ENCODE measurements at places on chromosomes 2 and 18.

GRCh38 chr2:109087055-109087663, 41.8 kb upstream of the SH3RF3 start:
- DNase-seq: no peak

- DNase-seq: no peak
Measured at GRCh38 chr18:12990641-12990966, 558 bp upstream of the CEP192 start.

- peak; percentile 43 for DNase-seq
Measured at GRCh38 chr2:219178377-219179175, 501 bp downstream of the RETREG2 start.

- no peak for DNase-seq
Measured at GRCh38 chr2:19536136-19536535, 177.7 kb upstream of the OSR1 start.

- DNase-seq: no peak
Measured at GRCh38 chr2:127783101-127783500, 27.9 kb downstream of the WDR33 start.

GRCh38 chr2:132701810-132702209, 31.8 kb upstream of the LYPD1 start:
- DNase-seq: no peak

DNA sequence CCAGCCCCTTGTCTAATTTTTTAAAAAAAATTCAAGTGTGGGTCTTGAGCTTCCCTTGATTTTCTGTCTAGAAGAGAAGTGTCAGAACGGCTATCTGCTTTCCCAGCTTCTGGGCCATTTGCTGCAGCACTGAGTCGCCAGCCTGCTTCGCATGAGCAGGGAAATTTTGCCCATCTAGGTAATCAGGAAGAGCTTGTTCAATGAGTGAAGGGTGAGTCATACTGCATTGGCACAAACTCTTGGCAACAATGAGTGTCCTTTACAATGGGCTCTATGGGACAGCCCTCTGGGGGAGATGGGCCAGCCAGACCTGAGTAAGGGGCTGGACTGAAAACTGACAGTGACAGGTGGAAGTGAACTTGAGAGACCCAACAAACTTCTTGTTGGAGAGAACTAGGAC, 2.4 kb upstream of the RNF144A start:
- DNase-seq: no peak

GRCh38 chr2:85840091-85840490, 48.7 kb downstream of the ST3GAL5 start:
- peak; percentile 38 for DNase-seq

DNA sequence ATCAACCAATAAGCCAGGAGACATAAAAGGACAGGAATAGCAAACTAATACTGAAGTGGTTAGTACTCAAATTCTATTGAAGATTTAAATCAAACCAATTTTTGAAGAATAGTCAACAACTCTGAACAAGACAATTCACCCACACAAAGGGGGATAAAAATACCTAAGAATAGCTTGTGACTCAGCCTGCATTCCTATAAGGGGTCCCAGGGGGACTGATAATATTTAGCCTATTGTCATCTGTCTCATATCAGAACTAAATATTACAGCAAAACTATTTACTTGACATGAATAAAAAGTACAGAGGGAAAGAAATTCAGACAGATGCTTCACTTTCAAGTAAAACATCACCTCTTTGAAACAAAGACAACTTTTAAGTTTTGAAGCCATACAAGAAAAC, 7.7 kb downstream of the ITSN2 start:
- no peak for DNase-seq

GRCh38 chr2:114046373-114046772, 156.5 kb downstream of the ACTR3 start:
- DNase-seq: no peak

DNA sequence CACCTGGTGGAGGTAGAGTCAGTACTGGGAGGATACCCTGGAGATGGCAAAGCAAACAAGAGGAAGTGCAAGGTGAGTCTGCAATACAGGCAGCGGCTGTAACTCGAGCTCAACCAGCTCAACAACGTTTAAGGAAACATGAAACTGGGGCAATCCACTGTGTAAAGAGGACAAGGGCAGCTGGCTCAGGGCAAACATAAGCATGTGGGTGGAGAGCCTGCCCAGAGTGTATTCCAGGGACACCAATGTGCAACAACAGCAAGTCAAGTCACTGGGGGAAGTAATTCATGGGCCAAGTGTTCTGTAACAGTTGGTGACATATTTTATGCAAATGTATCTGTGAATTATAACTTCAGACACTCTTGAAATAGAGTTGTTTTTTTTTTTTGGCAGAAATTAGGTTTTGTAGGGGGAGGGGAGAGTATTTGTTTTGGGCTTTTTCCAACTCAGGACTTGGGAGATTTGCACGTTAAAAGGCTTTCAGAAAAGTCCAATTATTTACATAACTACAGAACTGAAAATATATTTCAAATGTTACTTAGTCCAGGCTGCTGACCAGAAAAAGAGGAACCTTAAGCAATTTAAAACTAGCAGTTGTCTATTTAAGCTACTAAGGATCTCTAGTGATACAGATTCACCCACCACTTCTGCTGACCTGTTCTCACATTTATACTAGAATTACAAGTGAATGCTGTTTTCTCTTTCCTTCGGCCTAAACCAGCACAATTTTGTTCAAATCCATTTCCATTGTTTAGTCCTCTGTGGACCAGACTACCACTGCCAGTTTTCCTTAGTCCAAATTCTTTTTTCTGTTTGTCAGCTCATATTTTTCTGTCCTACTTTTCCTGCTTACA, 18.6 kb downstream of the NRXN1 start:
- no peak for DNase-seq

DNA sequence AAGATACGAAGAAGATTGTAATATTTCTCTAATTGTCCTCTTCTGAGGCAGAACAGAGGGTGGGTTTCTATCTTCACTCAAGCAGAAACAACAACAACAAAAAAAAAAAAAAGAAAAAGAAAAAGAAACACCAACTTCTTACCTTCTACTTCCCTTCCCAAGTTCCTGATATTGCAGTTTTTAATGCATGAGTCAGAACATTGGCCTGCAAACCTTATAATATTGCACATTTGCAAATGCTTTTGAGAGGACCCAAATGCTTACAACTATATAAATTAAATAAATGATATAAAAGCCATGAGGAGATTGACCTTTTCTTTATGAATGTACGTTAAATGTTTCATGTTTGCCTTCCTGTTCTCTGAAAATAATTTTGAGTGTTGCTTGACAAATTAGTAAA, 37.3 kb downstream of the PAX3 start:
- DNase-seq: no peak

GRCh38 chr18:78213361-78213994, 766.1 kb upstream of the SALL3 start:
- DNase-seq: no peak

DNA sequence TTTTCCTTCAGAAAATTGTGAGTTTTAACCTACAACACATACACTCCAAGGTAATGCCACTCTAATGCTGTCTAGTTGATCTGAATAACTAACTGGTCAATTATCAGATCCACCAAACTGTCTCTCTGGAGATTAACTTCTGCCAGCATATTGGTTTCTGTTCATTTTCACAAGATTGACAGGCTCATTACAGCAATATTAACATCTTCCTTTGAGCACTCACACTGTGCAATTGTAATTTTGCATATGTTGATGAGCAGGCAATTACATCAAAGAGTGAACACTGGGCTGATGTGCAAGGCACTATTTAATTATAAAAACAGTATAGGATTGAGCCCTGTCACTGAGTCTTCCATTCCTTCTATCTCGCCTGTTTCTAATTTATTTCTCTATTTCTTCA, 197.3 kb downstream of the SLC8A1 start:
- no peak for DNase-seq

DNA sequence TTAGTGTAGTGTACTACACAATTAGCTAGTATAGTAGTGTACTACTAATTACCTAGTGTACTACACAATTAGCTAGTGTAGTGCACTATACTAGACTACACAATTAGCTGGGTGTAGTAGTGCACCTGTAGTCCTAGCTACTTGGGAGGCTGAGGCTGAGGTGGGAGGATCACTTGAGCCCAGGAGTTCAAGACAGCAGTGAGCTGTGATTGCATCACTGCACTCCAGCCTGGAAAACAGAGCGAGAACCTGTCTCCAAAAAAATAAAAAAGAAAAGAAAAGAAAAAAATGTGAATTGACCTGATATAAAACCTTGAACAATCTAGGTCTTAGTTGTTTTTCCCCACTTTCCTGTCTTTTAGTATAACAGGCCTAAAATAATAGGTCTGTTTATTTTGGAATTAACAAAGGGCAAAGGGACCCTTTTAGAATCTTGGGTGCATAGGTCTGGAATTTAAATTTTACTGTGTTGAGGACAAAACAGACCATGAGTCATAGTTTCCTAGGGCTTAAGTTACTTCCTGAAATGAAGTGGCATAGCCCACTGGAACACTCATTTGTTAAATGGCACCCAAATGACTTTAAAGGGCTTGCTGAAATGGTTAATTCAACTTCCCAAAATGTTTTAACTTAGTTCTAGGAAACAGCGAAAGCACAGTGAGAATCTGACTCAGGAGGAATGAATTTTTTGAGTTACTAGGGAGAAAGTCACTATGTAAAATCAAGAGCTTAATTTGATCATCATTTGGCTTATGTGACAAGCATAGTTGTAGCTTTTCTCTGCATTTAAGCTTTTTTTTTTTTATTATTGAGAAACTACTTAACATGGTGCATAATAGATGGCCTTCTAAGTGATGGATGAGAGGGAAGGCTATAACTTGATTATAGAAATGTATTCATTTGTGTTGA, 50.7 kb upstream of the ARL5A start:
- no peak for DNase-seq

- DNase-seq: no peak
Measured at GRCh38 chr18:68484241-68484640, 230.7 kb downstream of the TMX3 start.

GRCh38 chr2:171923206-171923605, 945 bp downstream of the HAT1 start:
- no peak for DNase-seq

GRCh38 chr2:173751245-173751975, 213.8 kb downstream of the SP3 start:
- no peak for DNase-seq

- DNase-seq: no peak
Measured at GRCh38 chr2:34549710-34550345, 950.7 kb upstream of the FAM98A start.

GRCh38 chr2:190879474-190880377, 895 bp upstream of the GLS start:
- peak; percentile 16 for DNase-seq

DNA sequence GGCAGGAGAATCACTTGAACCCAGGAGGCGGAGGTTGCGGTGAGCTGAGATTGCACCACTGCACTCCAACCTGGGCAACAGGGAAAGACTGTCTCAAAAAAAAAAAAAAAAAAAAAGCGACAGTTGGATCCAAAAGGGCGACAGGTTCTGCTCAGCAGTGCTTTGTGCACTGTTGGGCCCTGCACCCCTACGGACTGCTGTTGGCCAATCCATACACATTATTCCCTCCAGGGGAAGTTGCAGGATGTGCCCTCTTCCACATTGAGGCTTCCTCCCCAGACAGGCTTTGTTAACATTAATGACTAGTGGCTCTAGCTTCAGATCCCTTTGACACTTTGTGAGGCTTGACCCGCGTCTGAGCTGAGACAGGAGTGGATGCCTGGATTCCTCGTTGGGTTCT, 9.4 kb downstream of the NT5DC4 start:
- no peak for DNase-seq

- no peak for DNase-seq
Measured at GRCh38 chr18:13572721-13573120, 153.6 kb downstream of the FAM210A start.

- no peak for DNase-seq
Measured at GRCh38 chr18:11844436-11844835, 6.8 kb upstream of the CHMP1B start.

- DNase-seq: no peak
Measured at GRCh38 chr18:62281684-62282083, 43.4 kb upstream of the TNFRSF11A start.

- no peak for DNase-seq
Measured at GRCh38 chr2:197273485-197273884, 37.1 kb downstream of the ANKRD44 start.

DNA sequence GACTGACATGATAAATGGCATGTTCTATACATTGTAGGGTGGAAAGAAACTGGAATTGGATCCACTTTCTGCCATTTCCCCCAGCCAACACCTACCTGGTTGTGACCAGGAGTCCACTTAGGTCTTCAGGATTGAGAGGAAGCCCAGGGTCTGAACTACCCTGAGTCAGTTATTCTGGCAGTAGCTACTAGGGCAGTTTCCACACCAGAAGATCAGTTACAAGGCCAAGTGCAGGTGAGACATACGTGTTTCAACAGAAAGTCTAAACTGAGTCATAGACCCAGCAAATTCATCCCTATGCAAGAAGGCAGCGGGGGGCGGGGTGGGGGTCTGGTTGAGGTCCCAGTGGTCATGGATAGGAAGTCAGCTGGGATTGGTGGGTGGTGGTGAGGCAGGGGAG, 21.9 kb downstream of the ANTXR1 start:
- DNase-seq: no peak

DNA sequence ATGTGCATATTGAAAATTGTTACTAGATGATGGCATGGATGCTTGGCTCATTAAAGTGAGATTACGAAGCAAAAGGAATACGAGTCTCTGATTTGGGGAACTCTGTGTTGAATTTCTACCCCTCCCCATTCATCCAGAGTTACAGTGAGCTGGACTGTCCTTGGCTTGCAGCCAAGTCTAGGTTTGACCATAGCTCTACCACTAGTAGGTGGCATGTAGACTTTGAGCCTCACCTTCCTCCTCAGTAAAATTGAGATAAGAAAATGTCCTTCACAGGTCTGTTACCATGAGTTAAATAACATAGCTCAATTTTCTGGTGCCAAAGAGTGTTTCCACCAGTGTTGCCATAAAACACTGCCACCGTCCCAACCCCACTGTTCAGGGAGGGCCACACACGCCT, 727.6 kb upstream of the ID2 start:
- no peak for DNase-seq

- no peak for DNase-seq
Measured at GRCh38 chr2:53490659-53491058, 276.9 kb upstream of the CHAC2 start.

GRCh38 chr2:120161190-120161589, 62.0 kb downstream of the TMEM185B start:
- DNase-seq: no peak

DNA sequence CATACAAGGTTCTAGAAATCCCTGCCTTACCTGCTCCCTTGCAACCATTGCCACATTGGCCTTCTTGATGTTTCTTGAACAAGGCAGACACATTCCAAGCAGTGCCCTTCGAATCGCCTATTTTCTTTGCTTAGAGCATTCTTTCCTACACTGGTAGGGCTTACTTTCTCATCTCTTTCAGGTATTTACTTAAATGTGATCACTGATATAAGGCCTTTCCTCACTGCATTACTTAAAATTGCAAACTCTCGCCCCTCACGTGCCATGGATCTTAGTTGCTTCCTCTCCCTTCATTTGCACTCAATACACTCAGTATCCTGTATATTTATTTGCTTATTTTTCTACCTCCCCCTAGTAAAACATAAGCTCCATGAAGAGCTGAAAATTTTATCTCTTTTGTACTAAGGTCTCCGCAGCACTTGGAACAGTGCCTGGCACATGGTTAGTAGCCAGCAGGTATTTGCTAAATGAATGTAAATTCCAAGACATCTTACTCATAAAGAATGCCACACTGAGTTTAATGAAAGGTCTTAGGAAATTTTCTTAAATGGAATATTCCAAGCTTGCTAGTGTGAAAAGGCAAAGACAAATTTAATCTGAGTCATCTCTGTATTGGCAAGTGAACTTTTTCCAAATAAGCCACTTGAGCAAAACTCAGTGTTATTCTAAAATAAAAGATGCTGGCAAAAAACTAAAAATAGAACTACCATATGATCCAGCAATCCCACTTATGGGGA, 42.4 kb upstream of the FIGN start:
- no peak for DNase-seq
